Stimulated activated CD8-positive, alpha-beta memory T cell treated with anti-CD3 and anti-CD28 coated beads, Interleukin-7, amount 100 ng/mL, for 24 hours (primary cell): ENCODE measurements at places on chromosomes 5 and 9.
A peak's percentile ranks its signal among the peaks of the same experiment; 100 is the strongest.

- DNase-seq = no peak
Measured at GRCh38 chr5:156541582-156541981, 214.6 kb downstream of the SGCD start.

- peak; percentile 31 for DNase-seq
Measured at GRCh38 chr5:135457424-135458071, 5.4 kb upstream of the TIFAB start.

DNA sequence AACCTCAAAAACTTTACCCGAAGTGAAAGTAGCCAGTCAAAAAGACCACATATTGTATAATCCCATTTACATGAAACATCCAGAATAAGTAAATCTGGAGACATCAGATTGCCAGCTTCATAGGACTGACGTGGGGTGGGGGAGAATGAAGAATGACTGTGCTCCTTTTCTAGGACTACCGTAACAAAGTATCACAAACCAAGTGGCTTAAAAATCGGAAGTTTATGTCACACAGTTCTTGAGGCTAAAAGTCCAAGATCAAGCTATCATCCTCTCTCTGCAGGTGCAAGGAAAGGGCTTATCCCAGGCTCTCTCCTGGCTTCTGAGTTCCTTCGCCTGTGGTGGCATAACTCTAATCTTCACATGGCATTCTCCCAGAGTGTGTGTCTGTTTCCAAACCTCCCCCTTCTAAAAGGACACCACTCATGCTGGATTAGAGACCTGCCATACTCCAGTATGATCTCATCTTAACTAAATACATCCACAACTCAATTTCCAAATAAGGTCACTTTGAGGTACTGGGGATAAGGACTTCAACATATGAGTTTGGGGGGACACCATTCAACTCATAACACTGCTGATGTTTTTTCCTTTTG lies 25.5 kb downstream of the ADAM19 start:
- DNase-seq = no peak

GRCh38 chr5:73909474-73909873 lies 283.5 kb downstream of the ARHGEF28 start:
- no peak for DNase-seq

GRCh38 chr5:126814721-126815404 lies 37.9 kb downstream of the LMNB1 start:
- DNase-seq = no peak

- no peak for DNase-seq
Measured at GRCh38 chr5:24535646-24536045, 109.1 kb downstream of the CDH10 start.

GRCh38 chr9:81543695-81544094 lies 145.7 kb downstream of the TLE1 start:
- no peak for DNase-seq

DNA sequence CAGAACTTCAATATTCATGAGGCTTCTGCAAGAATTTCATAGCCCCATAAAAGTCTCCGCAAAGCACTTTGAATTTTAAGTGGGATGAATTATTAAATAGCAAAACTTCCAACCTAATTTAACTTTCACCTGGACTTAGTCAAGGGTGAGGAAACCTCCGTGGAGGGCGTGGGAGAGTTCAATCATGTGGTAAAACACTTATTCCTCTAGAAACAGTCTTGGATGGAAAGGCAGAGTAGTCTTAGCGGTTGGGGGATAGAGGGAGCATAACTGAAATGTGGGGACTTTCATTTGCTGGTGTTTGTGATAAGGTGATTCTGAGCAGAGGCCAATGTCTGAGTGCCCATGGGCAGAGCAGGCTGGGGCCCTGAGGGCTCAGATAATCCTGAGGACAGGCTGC lies 241.9 kb downstream of the IRX1 start:
- no peak for DNase-seq

DNA sequence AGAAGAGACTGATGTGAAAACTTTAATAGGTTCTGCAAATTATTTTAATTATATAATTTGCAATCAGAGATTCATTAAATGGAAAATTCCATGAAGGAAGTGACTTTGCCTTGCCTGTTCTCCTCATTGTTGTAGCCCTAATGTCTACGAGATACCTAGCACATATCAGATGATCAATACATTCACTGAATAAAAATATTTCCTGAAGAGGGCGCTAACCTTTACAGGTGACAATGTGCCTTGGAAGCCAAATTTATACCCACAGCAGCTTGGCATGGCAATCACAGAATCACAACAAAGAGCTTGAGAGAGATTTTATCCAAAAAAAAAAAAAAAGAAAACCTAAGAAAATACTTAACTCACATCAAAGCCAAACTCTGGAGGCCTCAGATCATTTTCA lies 17.4 kb downstream of the HAUS6 start:
- no peak for DNase-seq

GRCh38 chr5:133824661-133825254 lies 143.7 kb downstream of the C5orf15 start:
- DNase-seq = no peak

GRCh38 chr9:20664501-20664900 lies 19.6 kb upstream of the FOCAD start:
- DNase-seq = no peak

- no peak for DNase-seq
Measured at GRCh38 chr5:1851290-1851934, 31.3 kb downstream of the IRX4 start.

- no peak for DNase-seq
Measured at GRCh38 chr9:108463932-108464606, 391.7 kb downstream of the ACTL7B start.

DNA sequence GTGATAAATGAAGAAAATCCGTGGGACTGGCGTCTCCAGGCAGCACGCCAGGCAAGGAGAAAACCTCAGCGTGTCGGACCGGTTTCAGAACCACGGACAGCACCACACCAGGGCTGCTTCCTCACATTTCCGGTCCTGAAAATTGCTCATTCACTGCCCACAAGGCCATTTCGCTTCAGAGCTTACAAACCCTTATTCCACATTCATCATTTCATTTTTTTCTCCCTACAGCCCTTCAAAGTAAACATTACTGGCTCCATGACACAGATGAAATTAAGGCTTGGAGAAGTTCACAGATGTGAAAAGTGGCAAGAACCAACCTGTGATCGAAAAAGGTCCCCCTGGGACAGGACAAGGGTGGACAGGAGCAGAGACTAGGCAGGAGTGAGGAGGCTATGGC lies 1.5 kb upstream of the GPRIN1 start:
- DNase-seq = no peak

- no peak for DNase-seq
Measured at GRCh38 chr5:148632255-148633066, 21.9 kb downstream of the HTR4 start.

GRCh38 chr5:158486566-158486965 lies 613.1 kb downstream of the EBF1 start:
- DNase-seq = no peak

GRCh38 chr5:51347704-51348103 lies 35.5 kb upstream of the ISL1 start:
- DNase-seq = no peak

DNA sequence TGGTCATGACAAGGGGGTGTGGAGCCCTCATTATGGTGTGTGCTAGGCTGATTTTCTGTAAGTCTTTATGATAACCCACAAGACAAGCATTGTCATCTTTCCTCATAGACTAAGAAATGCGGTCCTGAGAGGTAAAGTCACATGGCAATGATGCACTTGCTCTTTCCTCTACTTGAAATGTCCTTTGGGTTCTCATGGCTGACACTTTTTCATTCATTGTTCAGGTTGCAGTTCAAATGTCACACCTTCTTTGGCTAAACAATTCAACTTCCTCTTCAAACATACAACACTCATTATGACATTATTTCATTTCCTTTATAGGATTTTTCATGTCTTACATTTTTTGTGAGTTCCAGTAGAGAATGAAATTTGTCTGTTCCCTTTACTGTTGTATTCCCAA lies 323.6 kb upstream of the PRR16 start:
- DNase-seq = no peak

GRCh38 chr9:115398313-115398650 lies 280.3 kb upstream of the TNC start:
- DNase-seq = no peak

DNA sequence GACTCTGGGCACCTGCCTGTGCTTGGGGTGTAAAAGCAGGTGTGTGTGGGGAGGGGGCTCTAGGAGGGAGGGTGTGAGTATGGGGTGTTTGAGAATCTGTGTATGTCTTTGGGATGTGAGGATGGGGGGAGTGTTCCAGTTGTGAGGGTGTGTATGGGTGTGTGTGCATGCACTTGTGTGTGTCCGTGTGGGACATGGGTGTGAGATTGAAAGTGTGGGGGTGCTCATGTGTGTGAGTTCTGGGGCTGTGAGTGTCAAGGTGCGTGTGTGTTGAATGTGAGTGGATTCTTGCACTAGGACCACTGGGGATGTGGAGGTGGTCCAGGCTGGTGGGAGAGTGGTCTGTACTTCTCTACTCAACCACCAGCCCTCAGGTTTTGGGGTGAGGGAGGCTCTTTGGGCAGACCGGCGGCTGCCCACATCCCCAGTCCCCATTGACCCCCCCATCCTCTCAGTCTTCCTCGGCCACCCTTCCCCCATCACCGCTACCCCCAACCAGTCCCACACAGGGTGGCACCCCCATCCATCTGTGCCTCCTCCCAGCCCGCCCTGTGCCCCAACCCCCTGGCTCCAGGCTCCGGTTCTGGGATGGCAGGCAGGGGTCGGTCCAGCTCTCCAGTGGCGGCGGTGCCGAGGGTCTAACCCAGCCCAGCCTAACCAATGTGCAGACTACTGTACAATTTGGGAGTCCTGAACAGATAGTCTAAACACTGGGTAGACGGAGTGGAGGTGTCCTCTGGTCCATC lies 31.5 kb downstream of the GOLGA2 start:
- no peak for DNase-seq

- no peak for DNase-seq
Measured at GRCh38 chr5:154140381-154140780, 50.2 kb upstream of the GALNT10 start.

GRCh38 chr9:70683841-70684240 lies 269.4 kb upstream of the KLF9 start:
- DNase-seq = no peak

- DNase-seq = no peak
Measured at GRCh38 chr9:93898502-93899426, 56.4 kb downstream of the BARX1 start.

DNA sequence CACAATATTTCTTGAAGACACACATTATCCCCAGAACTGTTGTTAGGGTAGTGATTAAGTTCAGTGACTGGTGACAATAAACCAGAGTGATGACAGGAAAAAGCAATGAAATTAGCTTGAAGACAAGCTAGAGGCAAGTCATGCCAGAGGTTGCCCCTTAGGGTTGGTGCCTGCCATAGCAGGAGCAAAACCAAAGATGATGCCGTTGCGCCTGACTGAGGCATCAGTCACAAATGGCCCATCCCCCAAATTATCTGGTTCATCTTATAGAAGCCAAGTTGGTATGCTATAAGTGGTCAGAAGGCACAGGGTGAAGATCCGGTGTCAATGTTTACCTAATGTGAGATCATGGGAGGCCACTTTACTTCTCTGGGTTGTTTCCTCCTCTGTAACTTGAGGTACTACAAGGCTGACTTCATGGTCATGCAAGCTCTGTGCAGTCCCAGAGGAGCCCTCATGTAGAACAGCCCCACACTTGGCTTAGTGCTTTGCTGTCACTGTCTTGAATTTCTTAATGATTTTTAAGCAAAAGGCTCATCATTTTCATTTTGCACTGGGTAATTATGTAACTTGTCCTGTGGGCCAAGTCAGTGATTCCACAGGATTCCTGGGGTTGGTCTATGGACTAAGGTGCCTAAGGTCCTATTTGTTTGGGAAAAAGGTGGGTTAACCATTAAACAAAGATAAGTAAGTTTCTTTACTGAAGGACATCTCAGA lies 211.3 kb downstream of the MAN2A1 start:
- DNase-seq = no peak

DNA sequence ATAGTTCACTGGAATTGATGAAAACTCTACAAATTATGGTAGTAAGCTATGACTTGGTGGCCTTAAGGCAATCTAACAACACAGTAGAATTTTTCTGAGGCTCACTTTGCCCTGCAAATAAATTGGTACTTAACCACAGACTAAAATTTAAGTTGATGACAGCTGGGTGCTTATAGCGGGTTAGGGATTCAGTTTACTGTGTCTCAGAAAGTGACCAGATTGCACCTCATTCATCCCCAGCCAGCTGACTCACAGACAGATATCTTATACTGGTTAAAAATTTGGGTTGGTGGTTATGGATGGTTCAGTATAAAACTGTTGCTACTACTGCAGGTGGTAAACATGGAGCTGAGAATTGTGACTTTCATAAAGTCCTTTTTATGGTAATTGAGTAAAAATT lies 2.8 kb downstream of the CKS2 start:
- no peak for DNase-seq

DNA sequence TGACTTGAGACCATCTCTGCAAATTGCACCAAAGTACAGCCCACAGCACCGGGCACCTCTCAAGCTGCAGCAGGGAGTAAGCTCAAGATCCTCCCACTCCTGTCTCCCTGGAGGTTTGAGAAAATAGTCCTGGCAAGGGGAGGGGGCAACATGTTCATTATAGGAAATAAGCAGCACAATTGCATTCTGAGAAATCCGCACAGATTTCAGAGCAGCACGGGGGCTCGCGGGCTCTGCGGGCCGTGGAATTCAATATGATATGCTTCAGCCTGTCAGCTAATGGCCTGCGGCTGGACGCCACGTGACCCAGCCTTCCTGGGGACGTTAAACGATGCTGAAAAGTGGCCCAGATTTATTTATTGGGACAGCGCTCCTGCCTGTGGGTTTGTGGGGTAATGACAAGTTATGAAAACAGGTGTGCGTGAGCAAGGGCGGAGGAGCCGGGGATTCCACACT lies 156.4 kb downstream of the DAB2IP start:
- no peak for DNase-seq

DNA sequence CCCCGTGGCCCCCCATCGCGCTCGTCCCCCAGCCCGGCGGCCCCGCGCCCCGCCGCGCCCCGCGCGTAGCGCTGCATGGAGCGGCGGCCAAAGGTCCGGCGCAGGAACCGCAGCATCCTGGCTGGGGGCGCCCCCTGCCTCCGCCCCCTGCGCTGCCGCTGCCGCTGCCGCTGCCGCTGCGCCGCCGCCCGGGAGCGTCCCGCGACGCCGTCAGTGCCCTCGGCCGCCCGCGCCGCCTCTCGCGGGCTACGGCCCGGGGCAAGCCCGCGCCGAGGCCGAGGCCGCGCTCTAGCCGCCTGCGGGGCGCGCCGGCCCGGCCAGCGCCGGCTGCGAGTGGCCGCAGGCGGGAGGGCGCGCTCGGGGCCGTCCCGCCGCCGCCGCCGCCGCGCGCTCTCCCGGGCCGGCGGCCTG lies 523 bp downstream of the EPB41L4B start:
- no peak for DNase-seq
